ENCODE measurements at places on chromosomes 5 and 9.

GRCh38 chr9:68808338-68808890 is 103.4 kb downstream of the PIP5K1B start:
- no peak for DNase-seq

DNA sequence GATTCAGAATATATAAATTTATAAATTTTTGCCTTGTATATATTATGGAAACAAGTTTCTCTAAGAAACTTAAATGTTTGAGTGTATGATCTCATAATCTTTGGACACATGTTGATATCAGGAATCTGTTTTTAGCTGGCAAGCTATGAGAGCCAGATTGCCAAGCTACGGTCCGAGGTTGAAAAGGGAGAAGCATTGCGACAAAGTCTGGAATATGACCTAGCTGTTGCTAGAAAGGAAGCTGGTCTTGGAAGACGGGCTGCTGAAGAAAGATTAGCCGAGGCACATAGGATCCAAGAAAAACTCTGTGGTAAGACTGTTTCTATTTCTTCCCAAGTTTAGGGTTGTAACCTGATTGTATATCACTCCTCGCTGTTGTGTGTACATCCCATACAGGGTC is 25.9 kb downstream of the CCDC171 start:
- no peak for DNase-seq

GRCh38 chr5:112738191-112738560 is 491 bp downstream of the APC start:
- DNase-seq, result no peak

DNA sequence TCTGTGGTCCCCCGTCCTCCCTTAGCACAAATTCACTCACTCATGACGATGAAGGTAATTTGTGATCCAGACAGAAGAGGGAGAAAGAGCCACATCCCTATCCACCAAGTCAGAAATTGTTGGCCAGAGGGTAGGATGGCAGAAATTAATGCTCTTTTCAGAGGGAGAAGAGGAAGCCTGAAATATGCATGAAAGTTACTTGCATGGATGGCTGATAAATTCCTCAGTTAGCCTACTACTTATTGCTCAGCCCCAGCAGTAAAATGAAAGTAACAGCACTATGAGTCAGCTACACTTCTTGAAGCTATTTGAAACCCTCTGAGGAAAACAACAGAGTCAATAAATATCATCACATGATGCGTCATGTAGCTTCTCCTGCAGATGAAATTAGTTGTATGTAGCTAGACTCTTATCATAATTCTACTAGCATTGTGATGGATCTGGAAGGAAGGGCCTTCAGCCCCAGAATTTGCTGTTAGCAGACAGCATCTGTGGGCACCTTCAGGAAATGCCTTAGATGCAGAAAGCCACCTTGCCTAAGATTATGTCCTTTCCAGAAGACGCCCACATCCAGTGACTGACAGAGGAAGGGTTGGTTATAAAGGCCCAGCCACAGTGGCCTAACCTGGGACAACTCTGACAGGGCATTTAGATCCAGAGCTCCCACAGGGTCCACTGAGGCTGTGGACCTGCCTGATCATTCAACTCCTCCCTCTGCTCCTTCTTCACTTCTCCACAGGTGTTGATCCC is 81.2 kb upstream of the CCDC112 start:
- DNase-seq, result no peak

- DNase-seq, result no peak
These were observed 34.4 kb upstream of the KCNIP1 start for GRCh38 chr5:170469414-170469813.

GRCh38 chr9:25427898-25428297 is 250.3 kb downstream of the TUSC1 start:
- no peak for DNase-seq

GRCh38 chr5:151083081-151083676 is 2.3 kb upstream of the TNIP1 start:
- DNase-seq, result no peak
